ENCODE measurements at places on chromosomes 6 and 20.

DNA sequence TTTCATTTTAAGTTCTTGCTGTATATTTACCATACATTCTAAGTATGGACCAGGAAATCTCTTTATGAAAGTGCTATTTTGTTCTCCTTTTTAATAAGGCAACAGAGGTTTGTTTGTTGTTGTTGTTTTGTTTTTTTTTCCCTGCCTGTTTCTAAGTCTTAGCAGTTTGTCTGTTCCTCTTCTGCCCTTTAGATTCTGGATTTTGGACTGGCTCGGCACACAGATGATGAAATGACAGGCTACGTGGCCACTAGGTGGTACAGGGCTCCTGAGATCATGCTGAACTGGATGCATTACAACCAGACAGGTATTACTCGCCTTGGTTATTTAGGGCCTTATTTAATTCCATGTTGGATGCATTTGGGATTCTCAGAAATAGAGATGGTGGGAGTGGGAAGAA is 48.0 kb downstream of the MAPK14 start:
- DNase-seq, result no peak

DNA sequence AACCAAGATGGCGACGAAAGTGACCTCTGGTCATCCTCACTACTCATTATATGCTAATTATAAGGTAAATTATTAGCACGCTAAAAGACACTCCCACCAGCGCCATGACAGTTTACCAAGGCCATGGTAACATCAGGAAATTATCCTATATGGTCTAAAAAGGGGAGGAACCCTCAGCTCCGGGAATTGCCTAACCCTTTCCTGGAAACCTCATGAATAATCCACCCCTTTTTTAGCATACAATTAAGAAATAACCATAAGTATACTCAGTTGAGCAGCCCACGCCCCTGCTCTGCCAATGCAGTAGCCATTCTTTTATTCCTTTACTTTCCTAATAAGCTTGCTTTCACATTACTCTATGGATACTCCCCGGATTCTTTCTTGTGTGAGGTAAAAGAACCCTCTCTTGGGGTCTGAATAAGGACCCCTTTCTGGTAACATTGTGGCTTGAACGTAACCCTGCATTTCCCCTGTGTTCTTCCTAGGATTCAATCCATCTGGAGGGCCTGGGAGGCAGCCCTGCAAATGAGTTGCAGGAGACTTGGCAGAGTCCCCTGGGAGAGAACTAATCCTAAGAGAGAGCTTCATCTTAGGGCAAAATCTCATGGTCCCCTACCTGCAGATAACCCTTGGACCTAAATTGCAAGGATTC is 225.6 kb upstream of the JARID2 start:
- no peak for DNase-seq

DNA sequence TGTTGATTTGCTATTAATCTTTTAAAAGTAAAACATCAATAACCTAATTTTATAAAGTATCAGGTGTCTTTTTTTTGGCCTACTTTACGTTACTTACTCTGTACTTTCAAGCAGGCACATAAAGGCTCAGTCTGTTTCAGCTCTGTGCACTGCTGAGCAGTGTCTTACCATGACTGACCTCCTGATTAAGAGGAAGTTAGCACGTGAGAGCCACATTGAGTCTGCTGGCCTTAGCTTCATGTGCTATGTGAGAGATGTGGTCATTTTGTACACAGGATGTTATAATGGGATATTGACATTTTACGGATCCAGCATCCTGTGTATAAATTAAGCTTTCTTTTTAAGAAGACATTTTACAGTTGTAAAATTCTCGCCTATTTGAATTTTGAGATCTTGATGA is 31.9 kb downstream of the ARID1B start:
- no peak for DNase-seq

DNA sequence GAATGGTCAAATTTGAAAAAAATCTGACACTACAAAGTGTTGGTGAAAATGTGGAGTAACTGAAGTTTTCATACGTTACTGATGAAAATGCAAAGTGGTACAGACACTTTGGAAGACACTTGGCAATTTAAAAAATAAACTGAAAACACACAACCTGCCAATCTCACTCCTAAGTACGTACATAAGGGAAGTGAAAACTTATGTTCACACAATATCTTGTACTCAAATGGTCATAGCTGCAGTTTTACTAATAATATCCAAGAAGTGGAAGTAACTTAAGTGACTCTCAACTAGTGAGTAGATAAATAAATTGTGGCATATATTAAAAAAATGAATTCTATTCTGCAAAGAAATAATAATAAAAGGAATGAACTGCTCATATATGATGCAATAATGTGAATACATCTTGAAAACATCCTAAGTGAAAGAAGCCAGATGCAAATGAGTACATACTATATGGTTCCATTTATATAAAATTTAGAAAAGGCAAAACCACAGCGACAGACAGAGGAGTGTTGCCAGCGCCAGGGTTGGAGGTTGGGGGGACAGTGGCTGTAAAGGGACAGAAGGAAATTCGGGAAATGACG is 198.2 kb downstream of the ERMARD start:
- no peak for DNase-seq

DNA sequence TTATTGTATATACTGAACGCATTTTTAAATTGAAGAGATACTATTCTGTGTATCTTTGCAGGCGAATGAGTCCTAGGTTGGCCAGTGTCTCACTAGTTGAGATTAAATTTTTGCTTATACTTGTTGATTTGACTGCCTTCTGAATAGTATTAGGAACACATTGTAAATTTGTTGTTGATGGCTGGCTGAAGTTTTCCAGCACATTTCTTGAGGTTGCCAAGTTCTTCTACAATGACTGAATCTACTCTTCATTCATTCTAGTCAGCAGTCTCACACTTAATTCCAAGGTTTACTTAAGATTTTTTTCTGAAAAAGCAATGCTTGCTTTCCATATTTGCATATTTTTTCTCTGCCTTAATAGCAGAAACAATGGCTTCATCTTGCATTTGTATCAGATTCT is 151.7 kb downstream of the ZFAND3 start:
- no peak for DNase-seq

DNA sequence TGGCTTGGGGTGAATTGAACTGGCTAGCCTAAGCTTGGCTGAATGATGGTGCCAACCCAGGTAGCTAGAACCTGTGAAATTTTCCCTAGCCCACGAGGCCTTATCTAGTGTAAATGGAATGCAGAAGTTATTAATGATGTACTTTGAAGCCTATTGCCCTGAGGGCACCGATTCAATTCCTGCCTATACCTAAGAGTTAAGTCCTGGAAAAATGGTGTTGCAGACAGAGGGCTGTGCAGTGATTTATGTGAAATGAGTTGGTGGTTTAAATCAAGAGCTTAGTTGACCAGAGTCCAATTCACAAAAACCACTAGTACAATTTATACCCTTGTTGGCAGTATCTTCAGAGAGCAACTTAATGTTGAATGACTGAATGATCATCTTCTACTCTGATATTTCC is 373.8 kb upstream of the JAG1 start:
- no peak for DNase-seq

DNA sequence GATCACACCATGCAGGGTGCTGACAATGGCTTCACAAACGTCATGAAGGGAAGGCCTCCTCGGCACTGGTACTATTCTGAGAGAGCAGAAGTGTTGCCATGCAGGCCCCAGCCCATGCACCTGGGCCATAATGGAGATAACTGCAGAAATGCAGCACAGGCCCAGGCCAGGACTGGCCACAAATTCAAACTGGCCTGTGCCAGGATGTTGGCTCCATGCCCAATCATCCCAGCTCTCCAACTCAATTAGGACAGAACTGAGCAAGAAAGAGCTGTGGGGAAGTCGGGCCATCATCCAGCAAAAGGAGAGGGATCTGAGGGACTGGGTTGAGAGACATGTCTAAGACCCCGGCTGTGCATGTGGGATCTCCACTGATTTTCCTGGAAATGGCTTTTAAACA is 48.9 kb upstream of the SYNDIG1 start:
- no peak for DNase-seq

- no peak for DNase-seq
Measured at GRCh38 chr20:38402816-38403215, 32.3 kb downstream of the SNHG17 start.

DNA sequence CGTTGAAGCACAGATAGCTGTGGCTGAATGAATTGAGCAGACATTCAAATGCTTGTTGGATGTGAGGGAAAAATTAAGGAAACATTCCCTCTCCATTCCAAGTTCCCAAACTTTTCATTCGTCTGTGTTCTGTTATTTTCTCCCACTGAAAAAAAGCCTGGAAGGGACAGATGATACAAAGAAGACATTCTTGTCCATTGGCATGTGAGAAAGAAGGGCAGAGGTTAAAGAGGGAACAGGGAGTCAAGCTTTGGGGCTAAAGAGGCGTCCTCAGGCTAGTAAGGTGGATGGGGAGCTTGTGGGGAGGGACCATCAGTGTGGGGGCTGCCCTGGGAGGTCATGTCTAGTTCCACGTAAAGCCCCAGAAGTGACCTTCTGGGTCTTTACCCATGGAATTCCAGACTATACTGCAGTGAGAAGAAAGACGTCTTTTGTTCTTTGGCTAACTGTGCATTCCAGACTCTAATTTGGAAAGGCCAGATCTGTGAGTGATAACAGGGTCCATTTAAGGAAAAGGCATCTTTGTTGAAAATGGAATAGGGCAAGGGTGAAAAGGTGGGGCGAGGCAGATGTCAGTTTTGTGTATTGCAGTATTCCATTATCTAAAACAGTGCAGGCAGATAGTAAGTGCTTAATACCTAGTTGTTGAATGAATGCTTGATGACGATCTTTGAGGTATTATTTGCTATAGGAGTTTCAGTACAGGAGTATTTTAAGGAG is 117.5 kb downstream of the SOX4 start:
- no peak for DNase-seq

DNA sequence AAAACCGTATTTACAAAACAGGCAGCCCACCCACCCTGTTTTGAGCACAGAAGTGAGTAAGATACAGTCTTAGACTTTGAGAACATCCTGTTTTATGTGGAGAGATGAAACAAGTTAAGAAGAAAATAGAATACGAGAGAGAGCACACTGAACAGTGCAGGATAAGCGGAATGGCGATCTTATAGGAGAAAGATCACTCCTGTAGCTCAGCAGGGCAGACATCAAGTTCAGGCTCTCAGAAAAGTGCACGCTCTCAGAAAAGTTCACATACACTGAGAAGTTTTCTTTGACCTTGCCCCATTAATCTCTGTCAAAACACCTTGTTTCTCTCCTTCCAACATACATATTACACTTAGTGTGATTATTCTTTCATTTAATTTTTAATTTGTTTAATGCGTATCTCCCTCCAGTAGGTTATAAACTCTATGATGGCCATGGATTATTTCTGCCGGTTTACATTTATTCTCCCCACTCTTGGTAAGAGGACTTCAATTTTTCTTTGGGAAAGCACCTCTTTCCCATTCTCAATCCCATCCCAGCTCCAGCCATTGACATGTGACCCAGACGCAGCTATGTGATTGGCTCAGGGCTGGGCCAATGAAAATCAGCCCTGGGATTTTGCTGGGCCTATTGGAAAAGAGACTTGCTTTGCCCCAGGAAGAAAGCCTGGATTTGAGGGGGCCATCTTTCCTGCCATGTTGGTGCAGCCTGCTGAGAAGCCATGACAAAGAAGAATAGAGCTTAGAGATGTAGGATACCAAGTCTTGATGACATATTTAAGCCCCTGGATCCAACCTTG is 16.2 kb downstream of the KCNB1 start:
- no peak for DNase-seq

- no peak for DNase-seq
Measured at GRCh38 chr6:34673064-34673463, 23.5 kb downstream of the ILRUN start.

GRCh38 chr6:30744054-30744805 is at the start of gene IER3:
Gene IER3 (minus strand): TSS chr6:30744547. CDS start chr6:30744518, 29 bp downstream.
- DNase-seq, result peak; percentile 54

GRCh38 chr20:58665606-58666005 is 14.5 kb downstream of the STX16 start:
- DNase-seq, result no peak

DNA sequence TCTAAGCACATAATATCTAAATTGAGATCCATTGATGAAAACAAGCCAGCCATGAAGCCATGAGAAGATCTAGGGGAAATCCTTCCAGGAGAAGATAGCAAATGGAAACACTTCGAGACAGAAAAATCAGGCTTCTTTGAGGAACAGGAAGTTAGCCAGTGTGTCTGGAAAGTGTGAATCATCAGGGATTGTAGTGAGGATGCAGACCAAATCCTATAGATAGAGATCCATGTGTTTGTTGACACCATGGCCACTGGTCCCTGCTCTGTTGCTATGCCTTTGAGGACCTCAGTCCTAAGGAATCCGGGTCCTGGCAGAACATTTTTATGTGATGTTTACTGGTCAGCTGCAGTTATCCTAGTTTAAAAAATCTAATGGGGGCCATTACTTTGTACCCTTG is 6.6 kb upstream of the ELOVL2 start:
- DNase-seq, result no peak

DNA sequence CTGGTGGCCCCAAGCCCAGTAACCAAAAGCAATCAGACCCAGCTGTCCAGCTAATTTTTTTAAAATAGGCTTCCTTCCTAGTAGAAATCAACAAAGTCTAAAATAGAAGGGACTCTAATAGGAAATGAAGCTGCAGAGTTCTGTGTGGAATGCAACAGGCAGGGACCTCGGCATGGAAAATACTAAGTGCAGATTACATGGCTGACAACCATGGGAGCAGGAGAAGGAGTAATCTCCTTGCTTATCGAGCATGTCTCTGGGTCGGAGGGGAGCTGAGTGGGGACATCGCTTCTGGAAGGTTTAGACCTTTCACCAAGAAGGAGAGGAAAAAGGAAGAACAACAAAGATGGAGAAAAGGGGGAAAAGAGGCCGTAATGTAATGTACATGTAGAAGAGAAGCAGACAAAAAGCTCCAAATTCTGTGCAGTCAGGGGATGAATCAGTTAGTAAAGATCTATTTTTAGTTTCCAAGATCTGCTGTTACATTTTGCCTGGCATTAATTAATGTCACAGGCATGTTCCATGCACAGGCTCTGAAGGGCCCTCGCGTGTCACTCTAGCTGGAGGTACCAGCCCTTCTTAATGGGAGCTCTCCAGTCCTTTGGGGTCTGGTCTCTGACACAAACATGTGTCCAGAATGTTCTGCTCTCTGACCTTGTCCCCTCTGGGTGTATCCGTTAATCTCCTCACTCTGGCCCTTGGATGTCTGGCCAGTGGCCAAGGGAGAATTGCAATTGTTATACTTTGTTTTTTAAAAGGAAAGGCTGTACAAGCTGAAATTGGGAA is 16.6 kb upstream of the ZNF831 start:
- DNase-seq, result no peak

DNA sequence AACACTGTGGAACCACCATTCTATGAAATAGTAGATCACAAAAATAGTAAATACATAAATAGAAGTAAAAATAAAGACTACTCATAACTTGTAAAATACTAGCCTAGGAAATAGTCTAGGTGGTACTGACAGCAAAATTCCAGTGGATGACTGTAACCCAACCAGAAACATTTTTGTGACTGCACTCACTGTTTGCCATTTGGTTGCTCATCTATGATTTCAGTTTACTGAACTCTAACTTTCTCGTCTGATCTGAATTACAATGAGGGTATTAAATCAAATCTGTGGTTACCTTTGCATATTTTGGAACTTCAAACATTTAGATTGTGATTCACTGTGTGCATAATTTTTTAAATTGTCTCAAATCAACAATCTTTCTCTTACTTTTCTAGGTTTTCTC is 151.1 kb downstream of the KHDC1L start:
- DNase-seq, result no peak

Data from effector CD4-positive, alpha-beta T cell (primary cell).